EH (cell line): ENCODE measurements at places on chromosomes 6 and 20.
A peak's percentile ranks its signal among the peaks of the same experiment; 100 is the strongest.

DNA sequence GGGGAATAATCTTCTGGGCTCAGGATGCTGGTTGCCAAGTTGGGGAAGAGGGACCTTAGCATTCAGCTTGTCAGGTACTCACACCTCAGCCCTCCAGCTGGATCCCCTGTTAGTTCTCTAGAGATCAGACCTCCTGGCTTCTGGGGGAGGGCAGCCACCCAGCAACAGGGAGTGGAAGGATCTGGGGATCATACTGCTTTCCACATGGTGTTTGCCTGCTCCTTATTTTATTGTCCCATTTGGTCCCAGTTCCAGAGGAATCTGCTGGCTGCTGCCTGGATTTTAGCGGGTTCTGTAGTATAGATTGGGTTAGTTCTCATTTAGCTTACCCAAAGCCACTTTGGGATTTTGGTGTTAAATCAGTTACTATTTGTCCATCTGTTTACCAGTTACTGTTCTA lies 29.3 kb downstream of the KAT14 start:
- DNase-seq: no peak

- DNase-seq: no peak
Measured at GRCh38 chr20:38665506-38666285, 58.6 kb upstream of the SLC32A1 start.

- DNase-seq: peak; percentile 34
Measured at GRCh38 chr6:36839749-36840431, 646 bp upstream of the CPNE5 start.

- DNase-seq: no peak
Measured at GRCh38 chr6:120935908-120936307, 398.4 kb downstream of the TBC1D32 start.

- DNase-seq: no peak
Measured at GRCh38 chr6:159089443-159089842, 44.7 kb upstream of the TAGAP start.

DNA sequence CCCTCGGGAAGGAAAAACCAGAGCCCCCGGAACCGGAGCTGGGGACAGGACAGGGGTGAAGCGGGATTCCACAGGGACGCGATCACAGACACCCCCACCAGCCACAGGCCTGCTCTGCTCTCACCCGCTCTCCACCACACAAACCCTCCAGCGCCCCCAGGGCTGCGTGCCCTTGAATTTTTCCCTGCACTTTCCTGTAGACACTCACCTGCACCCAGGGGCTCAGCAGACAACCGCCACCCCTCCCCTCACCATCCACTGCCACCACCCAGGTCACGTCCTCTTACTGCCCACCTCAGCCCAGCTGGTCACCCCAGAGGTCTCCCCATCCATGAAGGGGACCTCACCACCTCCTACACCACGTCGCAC lies 631 bp downstream of the ULBP2 start:
- peak; percentile 17 for DNase-seq

DNA sequence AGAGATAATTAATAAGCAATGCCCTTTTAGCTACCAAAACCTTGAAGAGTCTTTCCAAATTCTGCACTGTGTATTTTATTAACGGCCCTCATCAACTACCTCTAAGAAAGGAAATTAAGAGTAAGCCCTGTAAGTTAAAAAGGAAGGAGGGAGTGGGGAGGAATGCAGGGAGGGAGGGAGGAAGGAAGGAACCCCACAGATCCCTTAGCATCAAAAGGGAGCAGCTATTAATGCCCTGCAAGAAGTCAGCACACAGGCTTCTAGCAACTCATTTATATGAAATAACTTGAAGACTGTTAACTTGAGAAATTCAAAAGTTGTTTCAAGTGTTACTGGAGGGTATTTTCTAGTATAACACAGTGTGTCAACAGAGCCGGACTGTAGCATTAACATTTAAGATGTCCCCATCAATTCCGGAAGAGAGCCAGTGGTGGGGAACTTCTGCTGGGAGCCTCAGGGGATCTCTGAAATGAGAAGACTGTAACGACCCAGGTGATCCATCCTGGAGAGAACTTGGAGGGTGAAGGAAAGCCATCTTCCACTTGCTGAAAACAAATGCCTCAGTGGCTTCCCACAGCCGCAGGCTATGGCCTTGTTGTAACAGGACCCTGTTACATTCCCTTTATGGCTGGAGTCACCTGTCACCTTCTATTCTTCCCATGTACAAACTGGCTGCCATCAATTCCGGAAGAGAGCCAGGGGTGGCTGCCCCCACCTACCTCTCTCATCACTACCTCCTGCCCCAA lies 33.2 kb downstream of the SLC22A23 start:
- DNase-seq: no peak

- DNase-seq: peak; percentile 22
Measured at GRCh38 chr6:52640170-52640569, 30.7 kb upstream of the TMEM14A start.

DNA sequence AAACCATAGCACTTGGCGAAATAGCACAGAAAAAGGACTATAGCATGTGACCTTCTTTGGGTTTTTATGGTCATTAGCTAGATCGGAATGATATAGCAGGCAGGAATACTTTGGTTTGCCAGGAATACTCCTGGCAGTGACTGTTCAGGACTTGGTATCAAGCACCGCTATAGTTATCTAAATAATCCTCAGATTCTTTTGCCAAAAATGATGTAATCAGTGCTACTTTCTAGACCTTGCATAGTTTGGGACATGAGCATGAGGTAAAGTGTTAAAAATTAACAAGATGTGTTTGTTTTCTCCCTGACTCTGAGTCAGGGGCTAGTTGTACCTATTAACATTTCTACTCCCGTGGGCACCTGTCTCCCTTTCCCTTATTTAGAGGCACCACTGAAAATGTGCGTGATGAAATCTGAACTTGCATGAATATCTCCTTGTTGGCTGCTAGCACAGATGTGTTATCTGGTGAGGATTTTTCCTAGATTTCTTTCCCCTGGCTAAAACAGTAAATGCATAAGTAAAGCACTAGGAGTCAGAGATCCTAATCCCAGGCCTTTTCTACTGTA lies 511.0 kb downstream of the CDKAL1 start:
- DNase-seq: peak; percentile 41

DNA sequence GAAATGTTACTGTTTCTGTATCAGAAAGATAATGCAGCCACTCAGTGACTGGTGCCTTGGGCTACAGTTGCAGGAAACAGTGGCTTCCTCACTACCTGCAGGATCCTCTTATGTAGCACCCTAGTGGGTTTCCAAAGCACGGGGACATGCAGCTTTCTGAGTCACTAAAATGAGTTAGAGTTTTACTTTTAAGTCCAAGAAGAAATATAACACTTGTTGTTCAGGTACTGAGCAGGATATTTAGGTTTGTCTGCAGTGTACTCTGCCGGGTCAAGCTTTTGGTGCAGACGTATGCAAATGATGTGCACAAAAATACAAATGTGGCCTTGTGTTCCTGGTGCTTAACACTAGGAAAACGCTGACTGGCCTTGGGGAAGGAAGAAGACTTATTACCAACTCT lies 22.0 kb downstream of the ACSS1 start:
- DNase-seq: no peak

DNA sequence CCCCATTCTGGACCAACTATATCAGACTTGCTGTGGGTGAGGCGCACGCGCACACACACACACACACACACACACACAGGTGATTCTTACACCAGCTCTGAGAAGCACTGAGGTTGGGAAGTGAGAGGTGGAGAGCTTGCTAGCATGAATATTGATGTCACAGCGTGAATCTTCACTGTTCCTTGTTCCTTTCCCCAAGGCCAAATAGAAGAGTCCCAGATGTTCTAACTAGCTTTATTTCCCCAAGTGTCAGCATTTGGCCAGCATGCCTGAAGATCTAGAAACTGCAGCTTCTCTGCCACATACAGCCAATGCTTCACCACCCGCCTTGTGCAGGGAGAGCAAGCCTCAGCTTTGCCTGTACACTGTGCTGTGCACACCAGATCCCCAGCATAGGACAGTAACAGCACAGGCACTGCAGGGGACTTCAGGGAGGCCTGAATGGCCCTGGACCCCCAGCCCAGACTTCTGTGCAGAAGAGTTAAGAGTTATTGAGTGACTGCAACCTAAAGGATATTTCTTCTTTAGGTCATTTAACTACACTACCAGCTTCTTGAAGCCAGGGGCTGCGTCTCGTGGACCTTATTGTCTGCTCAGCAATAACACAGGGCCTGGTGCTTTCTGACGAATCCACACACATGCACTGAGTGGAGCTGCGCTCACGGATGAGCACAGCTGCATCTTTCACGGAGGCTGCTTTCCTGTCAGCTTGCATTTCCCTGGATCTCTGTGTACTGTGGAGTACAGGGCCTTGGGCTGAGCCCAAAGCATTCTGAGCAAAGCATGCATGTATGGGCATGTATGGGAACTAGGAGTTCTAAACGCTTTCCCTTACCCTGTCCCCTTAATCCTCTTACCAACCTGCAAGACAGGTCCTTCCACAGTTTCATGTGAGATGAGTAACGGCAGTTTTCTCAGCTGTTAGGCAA lies 13.9 kb upstream of the CD93 start:
- no peak for DNase-seq

DNA sequence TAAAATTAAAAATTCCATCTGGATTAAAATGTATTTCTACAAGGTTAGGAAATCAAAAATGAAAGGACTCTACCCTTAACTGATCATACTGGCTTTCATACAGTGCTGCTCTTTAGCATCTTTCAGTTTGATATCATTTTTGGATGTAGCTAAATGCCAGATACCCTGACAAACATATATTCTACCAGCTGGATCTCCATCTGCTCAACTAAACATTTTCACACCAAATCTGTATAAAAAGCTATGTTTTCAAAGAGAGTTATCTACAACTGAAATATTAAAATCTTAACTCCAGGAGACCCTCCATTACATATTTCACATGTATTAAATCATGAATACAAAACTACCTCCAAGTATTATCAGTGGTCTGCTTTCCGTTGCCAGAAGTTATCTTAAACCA lies 95.7 kb downstream of the EPHA7 start:
- DNase-seq: no peak

- peak; percentile 71 for DNase-seq
Measured at GRCh38 chr6:121668259-121668658, 232.8 kb downstream of the GJA1 start.

GRCh38 chr6:7052443-7053011 lies 55.2 kb upstream of the RREB1 start:
- DNase-seq: peak; percentile 65

- DNase-seq: peak; percentile 41
Measured at GRCh38 chr6:152151920-152152319, 344.4 kb downstream of the ESR1 start.

DNA sequence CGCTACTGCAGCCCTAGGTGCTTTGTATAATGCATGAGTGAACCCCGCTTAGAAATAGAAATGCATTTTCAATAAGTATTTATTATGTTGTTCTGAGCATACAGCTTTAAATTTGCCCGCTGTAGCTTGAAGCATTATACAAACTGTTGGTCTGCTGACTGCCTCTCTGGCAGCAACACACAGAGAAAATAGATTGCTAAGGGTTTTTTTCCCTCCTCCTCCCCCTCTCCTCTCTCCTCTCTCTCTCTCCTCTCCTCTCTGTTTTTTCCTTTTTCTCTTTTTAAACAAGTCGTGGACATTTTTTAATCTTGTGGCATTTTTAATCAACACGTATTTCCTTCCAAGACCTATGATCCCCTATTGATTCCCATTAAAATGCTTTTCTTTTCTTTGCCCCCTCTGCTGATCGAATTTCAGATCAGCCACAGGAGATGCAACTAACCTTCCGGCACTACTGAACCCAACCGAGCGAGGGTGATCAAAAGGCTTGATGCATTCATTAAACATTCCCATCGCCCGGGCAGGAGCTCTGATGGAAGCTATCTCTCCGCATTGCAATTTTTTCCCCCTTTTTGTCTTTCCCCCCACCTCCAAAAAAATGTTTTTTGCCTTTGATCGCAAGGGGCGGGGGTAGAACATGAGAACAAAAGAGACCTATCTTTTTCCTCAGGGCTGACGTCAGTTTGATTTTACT lies 90.7 kb upstream of the ARID1B start:
- DNase-seq: peak; percentile 60

DNA sequence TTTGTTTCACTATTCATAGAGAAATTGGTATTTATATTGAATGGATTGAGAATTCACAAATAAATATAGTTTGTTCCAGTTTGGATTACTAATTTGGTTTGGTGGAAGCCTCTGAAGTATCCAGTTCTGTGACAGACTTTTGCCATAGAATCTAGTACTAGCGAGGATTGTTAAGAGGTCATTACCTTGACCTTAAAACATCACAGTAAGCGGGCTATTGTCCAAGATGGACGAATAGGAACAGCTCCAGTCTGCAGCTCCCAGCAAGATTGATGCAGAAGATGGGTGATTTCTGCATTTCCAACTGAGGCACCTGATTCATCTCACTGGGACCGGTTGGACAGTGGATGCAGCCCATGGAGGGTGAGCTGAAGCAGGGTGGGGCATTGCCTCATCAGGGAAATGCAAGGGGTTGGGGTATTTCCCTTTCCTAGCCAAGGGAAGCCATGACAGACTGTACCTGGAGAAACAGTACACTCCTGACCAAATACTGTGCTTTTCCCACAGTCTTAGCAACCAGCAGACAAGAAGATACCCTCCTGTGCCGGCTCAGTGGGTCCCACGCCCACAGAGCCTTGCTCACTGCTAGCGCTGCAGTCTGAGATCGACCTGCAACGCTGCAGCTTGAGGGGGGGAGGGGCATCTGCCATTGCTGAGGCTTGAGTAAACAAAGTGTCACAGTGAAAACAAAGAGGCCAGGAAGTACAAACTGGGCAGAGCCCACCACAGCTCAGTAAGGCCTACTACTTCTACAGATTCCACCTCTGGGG lies 66.4 kb upstream of the NEDD9 start:
- DNase-seq: no peak

GRCh38 chr6:20438462-20439070 lies 36.9 kb downstream of the E2F3 start:
- DNase-seq: peak; percentile 24

DNA sequence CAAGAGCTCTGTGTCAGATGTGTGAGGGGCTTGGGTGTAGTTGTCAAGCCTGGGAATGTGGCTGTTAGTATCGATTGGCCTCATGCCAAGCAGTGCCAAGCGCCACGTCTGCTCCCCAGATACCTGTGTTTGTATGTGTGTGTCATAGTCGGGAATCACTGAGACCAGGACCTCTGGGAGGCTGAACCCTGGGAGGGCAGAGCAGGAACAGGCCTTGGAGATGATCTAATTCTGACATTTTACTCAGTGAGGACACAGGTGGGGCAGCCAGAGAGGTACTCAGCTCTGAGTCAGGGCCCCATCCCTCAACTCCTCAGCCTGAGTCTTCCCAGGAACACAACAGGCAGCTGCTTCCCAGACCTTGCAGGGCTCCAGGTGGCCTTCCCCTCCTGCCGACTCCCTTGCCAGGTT lies 51.2 kb upstream of the FANCE start:
- DNase-seq: no peak

- no peak for DNase-seq
Measured at GRCh38 chr20:37940858-37941257, 37.9 kb downstream of the VSTM2L start.

GRCh38 chr20:57335392-57335791 lies 5.8 kb downstream of the SPO11 start:
- peak; percentile 16 for DNase-seq

- DNase-seq: peak; percentile 88
Measured at GRCh38 chr6:128209771-128210170, 308.9 kb upstream of the THEMIS start.

- DNase-seq: no peak
Measured at GRCh38 chr6:53594596-53594995, 49.7 kb upstream of the GCLC start.
